ENCODE measurements at places on chromosomes 3 and 15.

GRCh38 chr3:97820780-97821179 is 1.0 kb upstream of the CRYBG3 start:
- DNase-seq, result no peak

DNA sequence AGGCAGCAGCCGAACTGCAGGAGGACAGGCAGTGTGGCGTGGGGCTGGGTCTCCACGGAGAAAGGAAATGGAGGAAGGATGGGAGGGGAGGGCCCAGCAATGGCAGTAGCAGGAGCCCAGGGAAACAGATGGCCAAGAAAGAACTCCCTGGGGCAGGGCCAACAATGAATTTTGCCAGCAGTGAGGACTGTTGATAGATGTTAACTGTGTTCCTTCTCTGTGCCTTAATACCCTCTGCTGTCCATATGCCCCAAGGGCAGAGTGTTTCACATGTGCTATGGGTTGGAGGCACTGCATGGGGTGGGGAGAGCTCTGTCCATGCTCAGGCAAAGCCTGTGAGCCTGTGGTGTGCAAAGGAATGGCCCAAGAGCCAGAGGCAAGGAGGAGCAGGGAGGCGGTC is 70.8 kb upstream of the POMGNT2 start:
- DNase-seq, result no peak

- DNase-seq, result no peak
These were observed 25.7 kb downstream of the VPS39 start for GRCh38 chr15:42182328-42182886.

GRCh38 chr15:35602836-35603235 is 56.9 kb upstream of the DPH6 start:
- no peak for DNase-seq

Measured in left ventricle myocardium inferior (tissue), 1 donor.